ENCODE measurements at places on chromosomes 5 and 9. TPM values are rescaled to one million over a fixed set of nuclear protein-coding genes. Genes with fewer than 3 reads are reported as not detected.

DNA sequence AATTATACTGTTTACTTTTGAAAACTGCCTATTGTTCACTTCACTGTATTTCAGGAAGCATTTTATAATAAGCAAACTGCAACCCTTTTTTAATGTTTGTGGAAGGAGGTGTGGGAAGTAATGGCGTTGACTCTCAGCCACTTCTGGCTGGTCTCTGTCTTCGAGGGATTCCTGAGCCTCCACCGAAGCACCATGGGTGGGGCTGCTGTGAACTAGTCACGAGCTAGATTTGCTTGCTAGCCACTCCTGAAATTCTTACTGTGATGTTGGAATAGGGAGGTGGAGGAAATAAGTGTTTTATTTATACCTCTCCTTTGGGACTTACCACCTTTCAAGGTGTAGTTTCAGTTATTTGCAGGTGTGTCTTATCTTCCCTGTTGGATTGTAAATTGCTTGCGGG lies 26.8 kb downstream of the PIP5K1B start:
- no peak for DNase-seq

GRCh38 chr9:99051406-99051805 lies 53.5 kb upstream of the TGFBR1 start:
- no peak for DNase-seq

DNA sequence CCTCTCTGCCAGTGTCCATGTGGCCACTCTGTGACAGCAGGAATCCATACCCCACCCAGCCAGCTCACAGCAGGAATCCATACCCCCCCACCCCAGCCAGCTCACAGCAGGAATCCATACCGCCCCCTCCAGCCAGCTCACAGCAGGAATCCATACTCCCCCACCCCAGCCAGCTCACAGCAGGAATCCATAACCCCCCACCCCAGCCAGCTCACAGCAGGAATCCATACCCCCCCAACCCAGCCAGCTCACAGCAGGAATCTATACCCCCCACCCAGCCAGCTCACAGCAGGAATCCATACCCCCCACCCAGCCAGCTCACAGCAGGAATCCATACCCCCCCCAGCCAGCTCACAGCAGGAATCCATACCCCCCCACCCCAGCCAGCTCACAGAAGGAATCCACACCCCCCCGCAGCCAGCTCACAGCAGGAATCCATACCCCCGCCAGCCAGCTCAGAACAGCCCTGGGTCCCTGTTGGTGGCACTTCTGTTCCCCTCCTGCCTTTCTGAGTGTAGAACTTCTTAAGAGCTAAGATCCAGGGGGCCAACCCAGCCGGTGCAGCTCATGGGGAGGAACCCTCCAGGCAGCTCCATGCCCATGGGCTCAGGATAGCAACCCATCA lies 8.4 kb upstream of the RXRA start:
- no peak for DNase-seq

DNA sequence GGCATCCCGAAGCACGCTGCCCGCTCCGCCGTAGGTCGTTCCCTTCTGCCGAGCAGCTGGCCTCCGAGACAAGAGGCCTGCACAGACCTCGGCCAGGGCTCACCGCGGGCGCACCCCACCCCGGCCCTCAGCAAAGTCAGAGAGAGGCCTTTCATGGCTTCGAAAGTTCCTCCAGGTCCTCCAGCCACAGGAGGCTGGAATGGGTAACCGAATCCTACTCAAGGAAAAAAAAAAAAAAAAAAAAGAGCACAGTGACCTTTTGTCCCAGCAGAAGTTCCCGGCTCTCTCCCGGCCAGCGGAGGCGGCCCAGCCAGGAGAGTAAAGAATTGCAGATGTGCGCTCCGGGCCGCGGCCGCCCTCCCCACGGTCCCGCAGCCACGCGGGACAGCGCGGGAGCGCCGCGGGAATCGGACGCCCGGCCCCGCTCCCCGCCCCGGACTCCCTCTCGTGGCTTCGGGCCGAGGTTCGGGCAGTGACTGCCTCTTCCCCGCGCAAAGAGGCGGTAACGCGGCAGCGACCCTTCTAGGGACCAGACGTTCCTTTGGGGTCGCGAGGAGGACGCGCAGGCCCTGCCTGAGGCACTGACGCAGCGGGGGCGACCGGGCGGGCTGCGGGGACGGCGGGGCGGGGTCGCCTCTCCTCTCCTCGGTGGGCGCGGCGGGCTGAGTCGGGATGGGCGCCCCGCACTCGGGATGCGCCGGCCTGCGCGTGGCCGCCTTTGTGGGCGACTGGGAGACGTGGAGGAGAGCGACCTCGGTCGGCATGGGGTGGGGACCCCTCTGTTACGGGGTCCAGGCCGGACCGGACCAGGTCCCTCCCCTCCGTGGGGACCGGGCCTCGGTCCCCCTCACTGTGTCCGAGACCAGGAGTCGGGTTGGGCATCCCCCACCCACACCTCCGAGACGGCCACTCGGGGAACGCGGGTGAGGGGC lies 754 bp downstream of the GFPT2 start:
- no peak for DNase-seq

DNA sequence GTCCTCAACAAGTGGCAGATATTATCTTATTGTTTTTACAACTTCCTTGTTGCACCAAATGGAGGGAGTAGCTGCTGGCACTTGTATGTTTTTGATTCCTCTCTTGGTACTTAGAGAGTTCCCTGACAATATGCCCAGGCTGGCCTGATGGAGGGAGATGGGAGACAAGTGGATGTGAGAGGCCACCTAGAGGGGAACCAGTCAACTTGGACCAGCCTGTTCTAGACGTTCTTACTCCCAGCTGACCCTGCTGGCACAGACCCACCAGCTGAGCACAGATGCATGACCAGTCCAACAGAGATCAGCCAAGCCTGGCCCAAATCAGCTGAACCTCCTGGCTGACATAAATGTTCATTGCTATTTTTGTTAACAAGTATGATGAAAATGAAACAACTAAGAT lies 60.9 kb upstream of the GDNF start:
- no peak for DNase-seq

SOHLH1 gene
- total RNA-seq, result not detected

BTNL8 gene
- total RNA-seq, result not detected

All from ureter (tissue), 1 donor.